T-helper 17 cell (primary cell): ENCODE measurements at places on chromosomes 11 and 22. TPM values are rescaled to one million over a fixed set of nuclear protein-coding genes. Genes with fewer than 3 reads are reported as not detected.

DNA sequence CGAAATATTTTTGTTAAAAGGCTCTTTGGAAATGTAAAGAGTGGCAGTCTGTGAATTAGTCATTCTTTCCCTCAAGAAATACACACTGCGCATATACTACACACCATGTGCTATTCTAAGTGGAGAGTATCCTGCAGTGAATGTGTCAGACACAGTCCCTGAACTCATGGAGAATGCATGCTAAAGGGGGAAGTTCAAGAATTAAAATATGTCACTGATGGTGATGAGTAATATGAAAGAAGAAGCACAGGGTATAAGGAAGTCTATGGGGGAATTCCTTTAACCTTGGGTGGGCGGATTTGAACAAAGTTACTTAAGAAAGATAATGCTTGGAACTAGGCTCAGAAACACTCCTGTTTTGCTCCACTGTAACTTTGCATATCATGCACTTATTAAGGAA lies 153.0 kb downstream of the LRRC4C start:
- no peak for DNase-seq

DNA sequence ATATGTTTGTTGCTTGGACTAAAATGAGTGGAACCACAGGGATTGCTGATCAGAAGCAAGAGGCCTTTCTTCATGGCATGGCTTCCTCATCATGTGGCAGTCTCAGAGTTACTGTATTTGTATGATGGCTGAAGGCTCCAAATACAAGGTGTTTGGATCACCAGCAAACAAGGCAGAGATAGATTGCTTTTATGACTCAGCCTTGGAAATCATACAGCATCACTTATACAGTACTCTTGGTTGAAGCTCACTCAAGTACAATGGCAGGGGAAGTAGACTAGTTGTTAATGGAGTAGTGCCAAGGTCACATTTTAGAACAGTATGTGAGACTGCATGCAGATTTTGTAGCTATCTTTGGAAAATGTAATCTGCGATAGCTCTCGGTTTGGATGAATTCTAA lies 16.6 kb downstream of the CAPRIN1 start:
- DNase-seq, result no peak

DNA sequence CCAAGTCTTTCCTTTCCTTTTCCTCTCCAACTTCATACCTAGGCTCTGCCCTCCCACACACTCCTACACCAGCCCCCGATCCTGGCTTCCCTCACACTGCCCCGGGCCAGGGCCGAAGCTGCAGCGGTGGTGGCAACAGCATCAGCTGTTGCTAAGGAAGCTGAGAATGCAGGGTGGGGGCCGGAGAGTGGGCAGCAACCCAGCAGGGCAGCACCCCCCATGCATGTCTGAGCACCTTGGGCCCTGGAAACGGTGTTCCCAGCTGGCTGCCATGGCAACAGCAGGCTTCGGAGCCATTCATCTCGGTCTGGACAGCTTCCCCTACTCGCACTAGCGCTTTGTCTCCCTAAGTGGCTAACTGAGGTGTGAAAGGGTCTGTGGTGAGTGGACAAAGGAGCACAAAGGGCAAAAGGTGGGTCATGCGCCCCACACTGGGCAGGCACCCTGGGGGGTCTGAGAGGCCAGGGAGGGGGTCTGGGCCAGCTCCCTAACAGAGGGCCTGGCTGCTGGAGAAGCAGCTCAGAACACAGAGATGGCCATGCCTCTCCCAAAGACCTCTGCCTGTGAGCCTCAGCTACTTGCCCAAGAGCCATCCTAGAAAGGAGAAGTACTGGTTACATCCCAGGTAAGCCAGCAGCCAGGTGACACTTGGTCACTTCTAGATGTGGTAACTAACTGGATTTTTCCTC lies 42.1 kb upstream of the JAM3 start:
- no peak for DNase-seq

DNA sequence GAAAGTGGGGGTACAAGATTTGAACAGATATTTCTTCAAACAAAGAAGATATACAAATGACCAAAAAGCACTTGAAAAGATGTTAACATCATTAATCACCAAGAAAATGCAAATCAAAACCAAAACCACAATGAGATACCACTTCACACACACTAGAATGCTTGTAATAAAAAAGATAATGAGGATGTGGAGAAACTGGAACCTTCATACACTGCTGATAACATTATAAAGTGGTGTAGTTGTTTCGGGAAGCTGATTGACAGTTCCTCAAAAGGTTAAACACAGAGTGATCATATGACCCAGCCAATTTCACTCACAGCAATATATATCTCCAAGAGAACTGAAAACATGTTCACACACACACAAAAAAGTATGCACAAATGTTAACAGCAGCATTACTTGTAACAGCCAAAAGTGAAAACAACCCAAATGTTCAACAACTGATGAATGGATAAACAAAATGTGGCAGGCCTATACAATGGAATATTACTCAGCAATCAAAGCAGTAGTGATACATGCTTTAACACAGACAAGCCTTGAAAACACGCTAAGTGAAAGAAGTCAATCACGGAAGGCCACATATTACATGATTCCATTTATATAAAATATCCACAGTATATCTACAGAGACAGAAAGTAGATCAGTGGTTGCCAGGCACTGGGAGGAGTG lies 15.1 kb downstream of the PITPNB start:
- no peak for DNase-seq

DNA sequence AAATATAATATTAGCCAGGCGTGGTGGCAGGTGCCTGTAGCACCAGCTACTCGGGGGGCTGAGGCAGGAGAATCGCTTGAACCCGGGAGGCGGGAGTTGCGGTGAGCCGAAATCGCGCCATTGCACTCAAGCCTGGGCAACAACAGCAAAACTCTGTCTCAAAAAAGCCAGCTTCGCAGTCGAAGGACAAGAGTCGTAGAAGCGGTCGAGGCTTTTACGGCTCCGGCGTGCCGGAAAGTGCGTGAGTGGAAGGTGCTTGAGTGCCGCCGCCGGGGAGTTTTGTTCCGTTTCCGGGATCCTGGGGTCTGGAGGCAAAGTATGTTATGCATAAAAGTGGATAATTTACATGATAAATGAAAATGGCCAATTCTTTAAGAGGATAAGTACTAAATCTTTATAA lies 43.6 kb downstream of the SYN3 start:
- DNase-seq, result no peak

- DNase-seq, result no peak
These were observed 35.2 kb downstream of the SOX6 start for GRCh38 chr11:16321148-16321547.

- DNase-seq, result no peak
These were observed 2.4 kb downstream of the IFITM10 start for GRCh38 chr11:1747753-1748635.

DNA sequence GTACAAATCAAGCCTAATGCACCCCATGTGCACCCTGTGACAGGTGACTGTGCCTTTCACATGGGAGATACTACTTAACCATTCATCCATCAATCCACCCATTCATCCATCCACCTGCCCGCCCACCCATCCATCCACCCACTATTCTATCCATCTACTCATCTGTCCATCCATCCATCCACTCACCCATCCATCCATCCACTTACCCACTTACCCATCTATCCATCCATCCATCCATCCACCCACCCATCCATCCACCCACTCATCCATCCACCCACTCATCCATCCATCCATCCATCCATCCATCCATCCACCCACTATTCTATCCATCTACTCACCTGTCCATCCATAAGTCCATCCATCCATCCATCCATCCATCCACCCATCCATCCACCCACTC lies 7.5 kb downstream of the C11orf24 start:
- no peak for DNase-seq

DNA sequence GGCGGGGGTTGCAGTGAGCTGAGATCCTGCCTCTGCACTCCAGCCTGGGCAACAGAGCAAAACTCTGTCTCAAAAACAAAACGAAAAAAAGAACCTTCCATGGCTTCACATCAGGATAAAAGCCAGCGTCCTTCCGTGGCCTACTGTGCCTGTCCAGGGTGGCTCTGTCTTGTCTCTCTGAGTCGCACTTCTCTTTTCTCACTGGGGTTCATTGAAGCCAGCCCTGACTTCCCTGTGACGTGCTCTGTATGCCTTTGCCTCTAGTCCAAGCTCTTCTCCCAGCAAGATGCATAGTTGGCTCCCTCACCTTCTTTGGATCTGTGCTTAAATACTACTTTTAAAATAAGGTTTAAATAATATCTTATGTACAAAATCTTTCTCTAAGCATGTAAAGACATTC lies 11.6 kb downstream of the ATXN10 start:
- no peak for DNase-seq

GLYATL1B gene
- not detected for total RNA-seq

LARGE2 gene
- 7.9 TPM for total RNA-seq

KRTAP5-11 gene
- total RNA-seq, result not detected
